Bronchus fibroblast of lung (primary cell): ENCODE measurements at places on chromosomes 3 and 15. TPM values are rescaled to one million over a fixed set of nuclear protein-coding genes. Genes with fewer than 3 reads are reported as not detected.

LMCD1 gene
- total RNA-seq: 73.6 and 87.3 TPM in 2 replicates

ZNF860 gene
- total RNA-seq: 0.17 and 0.30 TPM in 2 replicates

CCR1 gene
- total RNA-seq: not detected in 2 replicates

C3orf70 gene
- 0.50 and 0.74 TPM in 2 replicates for total RNA-seq

ZBBX gene
- total RNA-seq: not detected in 2 replicates

AQP9 gene
- total RNA-seq: not detected in 2 replicates

LIPH gene
- total RNA-seq: under 0.01 TPM in 1 of 2 replicates, not detected in the other

SRGAP3 gene
- total RNA-seq: 1.2 and 1.7 TPM in 2 replicates

INSYN1 gene
- total RNA-seq: 0.17 and 0.30 TPM in 2 replicates

TICRR gene
- 8.0 and 10.3 TPM in 2 replicates for total RNA-seq

MYO1E gene
- 36.6 and 51.6 TPM in 2 replicates for total RNA-seq

NGLY1 gene
- 15.5 and 16.1 TPM in 2 replicates for total RNA-seq

ADGRG7 gene
- total RNA-seq: not detected in 2 replicates

SLC12A1 gene
- total RNA-seq: not detected in 2 replicates

TMEM207 gene
- not detected in 2 replicates for total RNA-seq
